Stimulated activated CD4-positive, alpha-beta T cell treated with anti-CD3 and anti-CD28 coated beads, Interleukin-4, amount 100 ng/mL, for 1 hour (primary cell): ENCODE measurements at places on chromosomes 13 and 19.
A peak's percentile ranks its signal among the peaks of the same experiment; 100 is the strongest.

- no peak for DNase-seq
Measured at GRCh38 chr19:4198467-4199126, 16.1 kb downstream of the ANKRD24 start.

DNA sequence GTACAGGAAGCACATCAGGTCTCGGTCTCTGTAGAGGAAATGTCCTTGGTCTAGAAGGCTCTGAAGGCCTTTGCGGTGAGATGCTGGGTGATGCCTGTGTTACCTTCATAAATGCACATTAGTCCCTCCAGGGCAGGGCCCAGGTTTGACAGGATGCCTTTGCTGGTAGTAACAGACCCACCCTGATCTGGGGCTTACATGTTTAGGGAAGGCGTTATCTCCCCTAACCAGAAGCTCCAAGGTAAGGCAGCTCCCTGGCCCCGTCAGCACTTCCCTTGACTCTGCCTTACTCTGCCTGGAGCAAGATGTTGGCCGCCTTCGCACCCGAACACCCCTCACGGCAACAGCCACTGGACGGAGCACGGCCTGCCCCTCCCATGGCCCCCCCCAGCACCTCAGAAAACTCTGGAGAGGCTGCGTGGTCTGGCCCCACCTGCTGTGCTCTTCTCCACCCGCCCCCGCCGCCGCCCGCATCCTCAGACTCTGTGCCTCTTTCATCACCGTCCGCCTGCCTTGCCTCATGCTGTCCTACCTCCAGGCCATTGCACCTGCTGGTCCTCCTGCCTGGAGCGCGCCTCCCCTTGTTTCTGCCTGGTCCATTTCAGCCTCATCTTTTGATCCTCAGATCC is 9.1 kb downstream of the AP2A1 start:
- DNase-seq, result no peak

GRCh38 chr19:18932216-18932841 is 8.7 kb downstream of the HOMER3 start:
- DNase-seq, result peak; percentile 89

- DNase-seq, result no peak
Measured at GRCh38 chr13:50366488-50367174, 351.4 kb downstream of the KCNRG start.

- DNase-seq, result no peak
Measured at GRCh38 chr13:98506322-98506721, 70.6 kb downstream of the STK24 start.

DNA sequence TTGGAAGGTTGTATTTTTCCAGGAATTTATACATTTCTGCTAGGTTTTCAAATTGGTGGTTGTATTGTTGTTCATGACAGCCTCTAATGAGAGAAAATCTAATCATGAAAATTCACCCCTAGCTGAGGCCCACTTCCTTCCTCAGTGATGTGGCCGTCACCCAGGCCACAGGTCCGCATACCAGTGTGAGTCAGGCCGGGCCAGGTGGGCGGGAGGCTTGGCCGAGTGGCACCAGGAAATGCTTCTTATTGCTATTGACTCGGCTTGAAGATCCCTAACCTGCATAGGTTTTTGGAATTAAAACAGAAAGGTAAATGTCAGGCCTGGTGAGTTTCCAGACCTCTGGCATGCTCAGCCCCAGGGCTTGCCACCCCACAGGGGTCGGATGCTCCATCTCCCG is 88.7 kb downstream of the SCGB2B2 start:
- no peak for DNase-seq

DNA sequence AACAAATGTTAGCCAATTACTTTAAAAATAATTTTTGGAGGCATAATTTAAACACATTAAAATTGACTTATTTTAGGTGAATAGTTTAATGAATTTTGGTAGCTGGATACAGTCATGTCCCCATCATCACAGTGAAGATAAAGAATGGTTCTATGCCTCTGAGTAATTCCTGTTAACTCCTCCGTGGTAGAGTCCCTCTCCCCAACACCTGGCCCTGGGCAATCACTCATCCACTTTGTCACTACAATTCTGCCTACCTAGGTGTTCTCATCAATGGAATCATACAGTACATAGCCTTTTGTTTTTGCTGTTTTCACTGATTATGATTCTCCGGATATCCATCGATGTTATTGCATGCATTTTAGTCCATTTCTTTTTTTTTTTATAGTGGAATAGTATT is 55.6 kb downstream of the ING1 start:
- no peak for DNase-seq

DNA sequence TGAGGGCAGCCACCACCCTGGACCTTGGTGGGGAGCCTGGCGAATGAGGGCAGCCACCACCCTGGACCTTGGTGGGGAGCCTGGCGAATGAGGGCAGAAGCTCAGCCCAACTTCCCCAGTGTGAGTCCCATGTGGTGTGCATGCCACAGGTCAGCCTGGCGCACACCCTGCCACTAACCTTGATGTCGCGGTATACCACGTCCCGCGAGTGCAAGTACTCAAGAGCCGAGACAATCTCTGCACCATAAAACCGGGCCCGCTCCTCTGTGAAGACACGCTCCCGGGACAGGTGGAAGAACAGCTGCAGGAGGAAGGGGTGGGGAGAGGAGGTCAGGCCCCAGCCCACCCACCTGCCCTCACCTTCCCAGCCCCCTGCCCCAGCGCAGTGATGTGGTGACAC is 11.3 kb upstream of the CCNP start:
- no peak for DNase-seq

GRCh38 chr19:17953869-17954268 is 13.0 kb upstream of the KCNN1 start:
- DNase-seq, result no peak

DNA sequence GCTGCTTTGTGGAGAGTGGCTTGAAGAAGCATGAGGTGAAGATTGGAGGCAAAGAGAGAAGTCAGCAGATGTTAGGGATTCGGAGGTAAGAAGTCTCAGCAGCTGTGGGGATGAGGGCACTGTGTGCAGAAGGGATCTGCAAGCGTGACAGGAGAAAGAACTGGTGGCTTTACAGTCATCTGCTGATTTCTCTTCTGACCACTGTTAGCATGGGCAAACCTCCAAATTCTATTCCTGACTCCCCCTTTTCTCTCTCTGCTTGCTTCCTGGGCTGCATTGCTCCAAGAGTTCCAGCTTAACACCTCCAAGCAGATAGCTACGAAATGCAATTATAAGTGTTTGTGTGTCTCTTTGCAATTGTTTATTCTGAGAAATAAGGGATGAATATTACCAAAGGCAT is 159.6 kb downstream of the GGACT start:
- DNase-seq, result no peak

DNA sequence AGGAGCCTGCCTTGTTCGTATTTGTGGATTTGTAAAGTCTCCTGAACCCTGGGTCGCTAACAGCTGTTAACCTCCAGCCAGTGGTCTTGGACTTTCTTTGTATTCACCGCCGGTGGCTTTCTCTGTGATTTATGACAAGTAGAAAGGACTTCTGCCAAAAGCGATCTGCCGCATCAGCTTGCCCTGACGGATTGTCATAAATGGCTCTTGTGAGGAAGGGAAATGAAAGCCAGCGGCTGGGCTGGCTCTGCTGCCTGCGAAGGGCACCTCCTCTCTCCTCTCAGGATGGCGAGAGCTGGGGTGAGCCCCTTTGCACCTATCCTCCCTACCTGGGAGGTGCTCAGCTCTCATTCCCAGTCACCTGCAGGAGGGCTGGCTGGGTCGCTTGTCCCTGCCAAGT is 25.6 kb downstream of the DHRS12 start:
- no peak for DNase-seq

DNA sequence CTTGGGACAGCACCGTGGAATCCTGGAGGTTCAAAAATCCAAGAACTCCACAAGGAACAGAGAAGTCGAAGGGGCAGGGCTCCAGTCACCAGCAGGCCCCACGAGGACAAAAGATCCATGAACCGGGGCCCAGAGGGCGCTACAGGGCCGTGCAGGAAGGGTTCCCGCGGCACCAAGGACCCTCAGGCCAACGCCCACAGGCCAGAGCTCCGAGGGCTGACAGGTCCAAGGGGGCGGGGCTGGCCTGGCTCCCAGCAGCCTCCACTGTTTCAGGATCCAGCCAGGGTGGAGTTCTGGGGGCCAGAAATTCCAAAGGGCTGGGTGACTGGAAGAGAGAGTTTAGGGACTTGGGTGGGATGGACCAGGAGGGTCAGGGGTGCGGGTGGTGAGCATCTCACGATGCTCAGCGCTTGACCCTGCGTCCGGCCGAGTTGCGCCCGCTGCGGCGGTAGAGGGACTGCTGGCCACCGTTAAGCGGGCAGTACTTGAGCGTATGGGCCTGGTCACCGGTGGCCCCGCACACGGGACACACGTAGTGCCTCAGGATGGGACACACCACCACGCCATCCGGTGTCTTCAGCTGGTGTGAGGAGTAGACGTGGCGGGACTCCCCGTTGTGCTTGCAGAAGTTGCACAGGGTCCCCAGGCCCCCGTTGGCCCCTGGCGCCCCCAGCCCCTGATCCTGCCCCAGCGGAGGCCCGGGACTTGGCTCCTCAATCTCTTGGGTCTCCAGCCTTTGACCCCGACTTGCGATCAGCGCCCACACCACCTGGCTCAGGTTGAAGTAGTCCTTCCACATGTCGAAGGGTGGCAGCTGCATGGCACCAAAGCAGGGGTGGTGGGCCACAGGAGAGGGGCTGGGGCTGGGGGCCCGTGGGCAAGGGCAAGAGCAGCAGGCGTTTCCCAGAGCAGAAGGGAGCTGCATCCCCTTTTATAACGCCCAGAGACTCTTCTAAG is at the start of gene NANOS2:
Gene NANOS2 (minus strand): TSS at position 905 of the 957 bp plus-strand sequence. CDS start 85 bp downstream, at position 820.
- no peak for DNase-seq

- DNase-seq, result no peak
Measured at GRCh38 chr19:38039966-38040365, 133.0 kb downstream of the SIPA1L3 start.

GRCh38 chr19:53192771-53193534 is at the start of gene ZNF665:
Gene ZNF665, minus strand, starts transcription at chr19:53193358. Its CDS starts 10,460 bp downstream, at chr19:53182898.
- peak; percentile 73 for DNase-seq

- DNase-seq, result no peak
Measured at GRCh38 chr19:55176076-55176475, 4.0 kb downstream of the SYT5 start.

DNA sequence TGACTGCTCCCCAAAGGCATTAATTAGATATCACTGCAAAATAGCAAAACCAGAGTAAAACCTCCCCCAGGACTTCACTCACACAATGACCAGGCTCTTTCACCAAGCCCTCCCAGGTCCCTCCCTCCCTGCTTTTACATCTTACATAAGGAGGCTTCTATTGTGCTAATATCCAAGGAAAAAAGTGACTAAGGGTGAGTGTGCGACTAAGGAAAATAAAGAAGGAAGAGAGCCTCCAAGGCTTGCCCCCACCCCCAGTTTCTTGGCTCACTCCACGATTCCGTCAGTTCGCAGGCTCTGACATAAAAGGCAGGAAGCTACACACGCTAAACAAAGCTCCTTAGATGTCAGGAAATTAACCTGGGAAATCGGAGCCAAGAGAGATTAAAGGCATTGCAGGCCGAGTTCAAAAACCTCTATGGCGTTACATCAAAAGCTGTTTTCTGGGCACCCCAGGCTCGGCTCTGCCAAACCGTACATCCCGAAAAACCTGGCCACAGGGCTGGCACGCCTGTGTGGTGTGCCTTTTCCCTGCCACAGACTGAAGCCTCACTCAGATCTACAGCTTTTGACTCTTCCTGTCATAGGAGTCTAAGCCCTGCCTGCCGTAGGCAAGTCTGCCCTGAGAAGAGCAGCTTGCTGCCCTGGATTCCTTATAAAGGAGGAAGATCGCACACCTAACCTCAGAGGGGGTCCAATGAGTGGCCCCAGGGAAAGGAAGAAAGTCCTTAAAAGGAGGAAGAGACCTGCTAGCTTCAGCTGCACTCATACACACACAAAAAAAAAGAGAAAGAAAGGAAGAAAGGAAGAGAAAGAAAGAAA is 67.0 kb upstream of the SERP2 start:
- DNase-seq, result no peak

DNA sequence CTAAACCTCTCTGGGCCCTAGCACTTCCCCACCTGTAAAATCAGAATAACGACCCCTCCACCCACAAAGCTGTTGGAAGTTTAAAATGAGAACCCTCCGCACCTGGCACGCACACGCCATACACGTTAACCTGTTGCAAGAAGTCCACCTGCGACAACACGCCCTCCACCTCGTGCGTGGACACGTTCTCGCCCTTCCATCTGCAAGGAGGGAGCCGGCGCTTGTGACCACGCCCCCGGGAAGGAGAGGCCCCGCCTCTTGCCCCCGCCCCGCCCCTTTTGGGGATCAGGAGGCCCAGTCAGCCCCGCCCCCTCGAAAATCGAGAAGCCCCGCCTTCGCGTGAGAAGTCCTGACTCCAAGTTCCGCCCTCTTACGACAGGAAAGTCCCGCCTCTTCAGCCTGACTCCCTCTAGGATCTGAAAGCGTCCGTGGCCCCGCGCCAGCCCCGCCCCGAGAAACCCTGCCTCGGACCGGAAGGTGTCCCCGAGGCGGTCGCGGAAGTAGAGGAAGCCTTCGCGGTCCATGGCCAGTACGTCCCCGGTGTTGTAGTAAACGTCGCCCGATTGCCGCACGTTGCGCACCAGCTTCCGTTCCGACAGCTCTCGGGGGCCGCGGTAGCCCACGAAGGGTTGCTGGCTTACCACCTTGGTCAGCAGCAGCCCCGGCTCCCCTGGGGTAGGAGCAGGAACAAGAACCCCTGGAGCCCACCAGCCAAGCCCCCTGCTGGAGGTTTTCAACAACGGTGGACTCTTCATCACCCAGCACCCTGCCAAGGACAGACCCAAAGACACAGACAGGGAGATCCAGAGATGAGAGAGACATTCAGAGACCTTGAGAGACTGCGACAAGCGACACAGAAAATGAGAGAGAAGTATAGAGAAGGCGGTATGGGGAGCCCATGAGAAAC is 12.5 kb downstream of the SLC27A5 start:
- peak; percentile 98 for DNase-seq

DNA sequence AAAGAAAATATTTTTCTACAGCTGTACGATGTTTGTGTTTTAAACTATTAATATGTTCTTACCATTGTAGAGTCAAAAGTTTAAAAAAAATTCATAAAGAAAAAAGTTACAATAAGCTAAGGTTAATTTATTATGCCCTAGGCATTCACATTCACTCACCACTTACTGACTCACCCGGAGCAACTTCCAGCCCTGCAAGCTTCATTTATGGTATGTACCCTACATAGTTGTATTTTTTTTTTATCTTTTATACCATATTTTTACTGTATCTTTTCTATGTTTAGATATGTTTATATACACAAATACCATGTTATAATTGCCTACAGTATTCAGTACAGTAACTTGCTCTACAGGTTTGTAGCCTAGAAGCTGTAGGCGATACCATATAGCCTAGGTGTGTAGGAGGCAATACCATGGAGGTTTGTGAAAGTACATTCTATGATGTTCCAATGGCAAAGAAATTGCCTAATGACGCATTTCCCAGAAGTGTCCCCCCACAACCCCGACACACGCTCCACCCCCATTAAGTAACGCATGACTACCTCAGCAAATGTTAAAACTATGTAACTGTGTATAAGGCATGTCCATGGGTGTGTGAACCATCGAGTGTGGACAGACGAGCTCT is 60.4 kb downstream of the SLITRK6 start:
- no peak for DNase-seq
